Activated CD4-positive, alpha-beta T cell treated with anti-CD3 and anti-CD28 coated beads for 4 hours (primary cell): ENCODE measurements at places on chromosomes 5 and 9.

DNA sequence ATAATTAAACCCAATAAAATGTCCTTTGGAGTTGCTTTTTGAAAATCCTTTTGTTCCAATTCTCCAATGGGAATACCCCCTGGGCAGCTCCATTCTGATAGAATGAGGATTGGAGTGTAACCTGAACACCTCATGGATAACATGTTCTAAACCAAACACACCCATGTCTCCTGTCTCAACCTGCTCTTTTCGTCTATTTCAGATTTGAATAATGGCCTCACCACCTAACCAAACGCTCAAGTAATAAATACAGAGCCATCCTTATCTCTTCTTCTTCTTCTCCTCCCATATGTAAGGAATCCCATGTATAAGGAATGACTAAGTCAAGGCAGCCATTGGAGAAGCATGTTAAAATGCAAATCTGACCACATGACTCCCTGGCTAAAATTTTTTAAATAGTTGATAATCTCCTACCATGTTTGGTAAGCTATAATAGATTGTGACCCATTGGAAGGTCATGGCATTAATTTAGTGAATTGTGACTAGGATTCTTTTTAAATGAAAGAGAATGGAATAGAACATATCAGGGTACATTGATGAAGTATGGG, 26.0 kb downstream of the ELL2 start:
- no peak for DNase-seq

- DNase-seq: no peak
Measured at GRCh38 chr9:93129286-93129685, 4.8 kb downstream of the NINJ1 start.

DNA sequence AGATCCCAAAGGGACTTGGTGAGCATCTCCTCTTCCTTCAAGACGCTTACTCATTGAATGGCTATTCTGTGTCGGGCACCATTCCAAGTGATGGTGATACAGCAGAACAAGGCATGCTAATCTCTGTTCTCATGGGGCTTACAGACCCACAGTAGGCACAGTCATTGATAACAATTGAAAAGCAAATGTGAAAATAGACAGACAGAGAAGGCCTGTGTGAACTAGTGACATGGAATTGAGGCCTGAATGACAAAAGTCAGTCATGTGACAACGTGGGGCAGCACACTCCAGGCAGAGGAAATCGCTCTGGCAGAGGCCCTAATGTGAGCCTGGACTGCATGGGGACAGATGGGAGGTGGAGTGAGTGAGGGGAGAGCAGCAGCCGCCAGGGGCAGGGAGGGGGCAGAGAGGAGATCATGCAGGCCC, 70.7 kb upstream of the CPLX2 start:
- no peak for DNase-seq

GRCh38 chr5:145579301-145579700, 255.8 kb downstream of the PRELID2 start:
- DNase-seq: no peak

- no peak for DNase-seq
Measured at GRCh38 chr5:129945774-129946270, 41.6 kb downstream of the CHSY3 start.

- DNase-seq: no peak
Measured at GRCh38 chr5:90421136-90421535, 11.6 kb upstream of the CETN3 start.

- DNase-seq: no peak
Measured at GRCh38 chr9:1938135-1938534, 77.0 kb upstream of the SMARCA2 start.

DNA sequence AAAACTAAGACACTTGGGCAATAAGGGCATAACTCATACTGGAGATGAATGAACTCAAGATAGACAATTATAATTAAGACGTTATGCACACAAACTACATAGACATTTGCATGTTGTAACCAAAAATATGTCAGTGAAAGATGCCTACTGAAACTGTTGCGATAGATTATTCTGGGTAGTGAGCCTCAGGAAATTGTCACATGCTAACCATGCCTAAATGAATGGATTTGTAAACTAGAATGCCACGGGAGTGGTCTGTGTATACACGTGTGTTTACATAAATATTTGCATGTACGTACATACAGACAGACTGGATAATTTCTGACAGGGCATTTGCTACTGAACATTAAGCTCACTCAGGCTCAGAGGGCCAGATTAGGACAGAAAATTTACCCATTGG, 1.2 kb downstream of the NIPSNAP3B start:
- no peak for DNase-seq

DNA sequence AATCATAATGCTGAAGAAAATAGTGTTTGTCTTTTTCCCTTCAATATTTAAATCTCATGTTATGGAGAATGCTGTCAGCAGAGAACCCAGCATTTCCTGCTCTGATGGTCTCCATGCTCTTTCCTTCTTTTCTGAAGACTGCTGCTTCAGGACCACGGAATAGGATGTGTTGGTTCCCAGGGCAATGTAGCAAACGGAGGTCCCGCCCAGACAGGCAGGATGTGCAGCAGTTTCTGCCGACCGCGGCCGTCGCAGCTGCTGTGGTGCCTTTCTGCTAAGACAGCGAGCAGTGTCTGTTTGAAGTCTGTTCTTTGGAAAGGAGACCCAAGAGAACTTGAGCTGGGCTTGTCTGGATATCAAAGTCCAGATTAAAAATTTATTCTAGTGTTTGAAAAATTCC, 654.3 kb downstream of the CCDC171 start:
- no peak for DNase-seq

GRCh38 chr5:85159395-85159794, 774.7 kb upstream of the EDIL3 start:
- DNase-seq: no peak

DNA sequence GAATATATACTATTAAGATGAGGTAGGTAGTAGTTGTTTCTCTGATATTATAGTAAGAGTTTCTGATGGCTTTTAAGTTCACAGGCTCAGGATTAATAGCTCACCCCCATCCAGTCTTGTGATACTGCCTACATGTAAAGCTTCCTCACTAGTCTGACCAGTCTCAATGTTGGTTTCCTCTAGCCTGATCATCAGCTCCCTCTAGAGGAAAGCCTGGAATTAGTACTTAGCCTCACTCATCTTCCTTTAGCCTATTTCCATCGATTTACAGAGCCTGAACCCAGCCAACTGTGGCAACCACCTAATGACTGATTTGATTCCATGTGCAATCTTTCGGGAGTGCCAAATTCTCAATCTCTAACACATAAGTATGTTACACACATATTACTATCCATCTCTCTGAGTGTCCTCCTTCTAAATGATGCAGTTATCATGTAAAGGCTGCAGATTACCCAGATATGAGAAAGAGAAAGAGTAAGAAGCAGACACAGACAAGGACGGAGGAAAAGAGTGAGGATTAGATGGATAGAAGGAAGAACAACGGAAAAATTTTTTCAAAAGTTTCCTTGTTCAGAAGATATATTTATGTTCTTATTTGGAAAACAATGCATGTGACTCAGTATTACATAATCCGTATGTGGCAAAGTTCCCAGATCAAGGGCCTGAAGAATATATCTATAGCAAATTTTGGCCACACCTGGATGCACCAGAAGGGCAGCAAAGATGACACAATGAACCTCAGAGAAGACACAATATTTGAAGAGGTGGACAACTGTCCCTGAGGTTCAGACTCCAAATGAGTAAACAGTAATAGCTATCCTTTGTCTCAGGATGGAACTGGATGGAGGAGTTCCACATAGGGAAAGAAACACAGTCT, 333.7 kb downstream of the ELAVL2 start:
- DNase-seq: no peak

- no peak for DNase-seq
Measured at GRCh38 chr9:81372628-81373191, 316.6 kb downstream of the TLE1 start.

DNA sequence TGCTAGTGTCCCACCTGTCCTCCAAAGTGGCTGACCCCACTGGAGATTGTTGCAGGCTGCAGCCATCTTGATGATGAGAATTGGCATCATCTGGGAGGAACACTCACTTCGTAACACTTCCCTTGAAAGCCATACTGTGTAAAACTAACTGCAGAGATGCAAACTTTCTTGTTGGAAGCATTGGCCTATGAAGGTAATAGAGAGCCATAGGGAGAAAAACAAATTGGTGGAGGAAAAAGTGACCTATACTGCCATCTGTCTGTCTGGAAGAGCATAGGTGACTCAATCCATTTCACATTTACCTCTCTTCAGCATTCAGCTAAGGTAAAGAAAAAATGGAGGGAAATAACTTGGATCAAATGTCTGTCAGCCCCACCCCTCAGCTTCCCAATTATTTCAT, 473.4 kb downstream of the NTRK2 start:
- no peak for DNase-seq

DNA sequence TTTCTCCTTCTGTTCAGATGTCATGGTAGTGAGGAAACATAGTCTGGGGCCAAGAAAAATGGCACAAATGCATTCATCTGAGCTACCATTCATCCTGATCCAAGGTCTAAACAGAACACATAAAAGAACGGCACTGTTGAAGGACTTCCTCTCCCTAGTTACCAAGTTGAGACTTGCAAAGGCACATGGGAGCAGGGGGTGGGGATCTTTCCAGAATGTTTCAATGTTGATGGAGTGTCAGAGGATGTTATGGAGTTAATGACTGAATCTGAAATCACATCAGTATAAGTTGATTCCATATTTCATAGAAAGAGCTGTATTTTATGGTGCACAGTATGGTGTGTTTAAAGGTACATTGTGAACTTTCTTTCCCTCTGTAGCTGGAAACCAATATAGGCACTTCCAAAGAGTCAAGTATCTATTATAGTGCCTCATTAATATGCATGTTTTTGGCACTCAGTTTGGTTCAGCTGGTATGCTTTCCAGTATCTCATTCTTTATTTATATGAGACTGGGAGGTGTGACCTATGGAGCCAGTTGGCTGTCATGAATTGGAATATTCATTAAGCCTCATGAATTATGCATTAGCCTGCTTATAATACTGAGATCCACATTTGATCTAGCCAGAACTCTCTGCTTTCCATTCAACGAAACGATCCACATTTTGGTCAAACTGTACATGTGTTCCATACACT, 603.0 kb downstream of the NR2F1-AS1 start:
- DNase-seq: no peak

DNA sequence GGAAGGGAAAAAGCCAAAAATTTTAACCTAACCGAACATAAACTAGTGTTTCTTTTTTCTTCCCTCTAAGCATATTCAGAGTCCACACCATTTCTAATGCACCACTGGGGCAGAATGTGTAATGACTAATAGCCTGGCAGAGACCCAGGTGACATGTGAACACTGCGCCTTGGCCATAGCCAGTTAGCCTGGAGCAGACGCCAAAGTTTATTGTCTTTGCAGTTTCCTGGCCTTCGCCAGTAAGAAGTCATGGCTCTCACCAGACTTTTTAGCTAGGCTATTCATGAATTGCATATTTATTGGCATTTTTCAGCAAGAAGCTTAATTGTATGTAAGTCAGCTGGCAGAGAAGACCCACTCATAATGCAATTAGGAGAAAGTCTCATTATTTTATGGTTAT, 182.8 kb upstream of the SLC27A6 start:
- no peak for DNase-seq

- no peak for DNase-seq
Measured at GRCh38 chr9:108756746-108757490, 98.9 kb downstream of the ACTL7B start.

GRCh38 chr9:68780720-68781119, 75.7 kb downstream of the PIP5K1B start:
- no peak for DNase-seq

- DNase-seq: peak; percentile 88
Measured at GRCh38 chr5:181243564-181244343, at the start of gene RACK1. Gene RACK1 (minus strand): TSS chr5:181243906. CDS start chr5:181243800, 106 bp downstream.

GRCh38 chr5:150000256-150000989, at the start of the genes HMGXB3 and TIGD6:
Gene HMGXB3 (plus strand): TSS chr5:150000739. CDS start chr5:150004853, 4,114 bp downstream.
Gene TIGD6 (minus strand): TSS chr5:150000654. CDS start chr5:149996348, 4,306 bp downstream.
- peak; percentile 82 for DNase-seq

DNA sequence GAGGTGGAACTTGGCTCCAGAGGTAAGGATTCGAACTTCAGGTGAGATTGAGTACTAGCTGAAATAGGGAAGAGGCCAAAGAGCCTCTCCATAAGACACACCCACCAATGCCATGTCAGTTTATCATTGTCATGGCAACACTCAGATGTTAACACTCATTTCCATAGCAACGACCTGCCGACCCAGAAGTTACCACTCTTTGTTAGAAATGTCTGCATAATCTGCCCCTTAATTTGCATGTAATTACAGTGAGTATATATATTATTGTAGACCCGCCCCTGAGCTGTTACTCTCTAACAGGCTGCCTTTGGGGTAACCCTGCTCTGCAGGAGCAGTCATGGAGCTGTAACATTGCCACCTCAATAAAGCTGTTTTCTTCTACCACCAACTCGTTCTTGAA, 10.2 kb upstream of the NTRK2 start:
- no peak for DNase-seq

GRCh38 chr9:127735530-127736185, 564 bp upstream of the TOR2A start:
- DNase-seq: no peak

- DNase-seq: no peak
Measured at GRCh38 chr5:90055831-90056328, 353.7 kb downstream of the CETN3 start.

GRCh38 chr5:73498057-73498992, at the start of gene BTF3:
Gene BTF3 (plus strand): TSS chr5:73498442. CDS start chr5:73498668, 226 bp downstream.
- peak; percentile 92 for DNase-seq

DNA sequence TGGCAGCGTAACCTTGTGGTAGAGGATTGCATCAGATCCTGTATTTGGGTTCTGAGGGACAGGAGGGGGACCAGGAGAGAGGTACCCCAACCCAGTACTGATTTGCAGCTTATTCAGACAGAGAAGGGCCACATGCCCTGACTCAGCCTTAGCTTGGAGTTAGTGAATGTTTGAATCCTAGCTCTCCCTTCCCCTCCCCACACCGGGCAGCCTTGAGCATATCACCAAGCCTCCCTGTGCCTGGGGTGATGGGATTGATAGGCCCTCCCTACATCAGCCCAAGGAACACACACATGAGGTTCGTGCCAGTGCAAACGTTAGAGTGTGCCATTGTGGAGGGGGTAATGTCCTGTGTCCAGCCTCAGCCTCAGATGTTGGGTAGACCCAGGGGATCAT, 71.9 kb downstream of the AMBP start:
- DNase-seq: no peak

DNA sequence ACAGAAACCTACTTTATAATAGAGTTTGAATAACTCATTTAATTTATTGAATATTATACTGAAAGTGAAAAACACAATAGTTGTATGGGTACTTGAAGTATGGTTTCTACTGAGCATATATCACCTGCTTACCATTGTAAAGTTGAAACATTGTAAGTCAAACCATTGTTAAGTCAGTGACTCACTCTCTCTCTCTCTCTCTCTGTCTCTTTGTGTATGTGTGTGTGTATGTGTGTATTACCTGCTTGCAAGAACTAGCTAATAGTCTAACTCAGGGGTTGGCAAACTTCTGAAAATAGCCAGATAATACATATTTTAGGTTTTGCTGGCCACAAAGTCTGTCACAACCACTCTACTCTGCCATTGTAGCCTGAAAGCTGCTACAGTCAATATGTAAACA, 564.3 kb upstream of the ZNF608 start:
- no peak for DNase-seq

GRCh38 chr5:35218981-35219380, 11.3 kb downstream of the PRLR start:
- DNase-seq: no peak

GRCh38 chr9:119441832-119442231, 72.6 kb upstream of the BRINP1 start:
- no peak for DNase-seq
